Activated CD4-positive, alpha-beta T cell treated with anti-CD3 and anti-CD28 coated beads for 4 hours (primary cell): ENCODE measurements at places on chromosomes 7 and 10.

DNA sequence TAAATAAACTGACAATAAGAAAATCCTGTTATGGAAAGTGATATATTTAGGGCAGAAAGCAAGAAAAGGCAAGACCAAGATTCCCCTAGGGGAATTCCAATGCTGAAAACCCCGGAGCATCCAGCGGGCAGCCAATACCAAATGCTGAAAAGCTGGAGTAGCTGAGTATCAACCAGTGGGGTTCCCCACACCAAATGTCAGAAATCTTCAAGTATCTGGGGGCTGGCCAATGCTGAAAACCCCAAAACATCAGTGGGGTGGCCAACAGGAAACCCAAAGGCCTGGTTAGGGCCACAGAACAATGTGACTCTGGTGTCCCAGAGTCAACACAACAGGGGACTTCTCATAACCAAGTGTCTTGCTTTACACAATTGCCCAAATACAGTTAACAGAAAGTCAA, 271.8 kb upstream of the CACNA2D1 start:
- no peak for DNase-seq

GRCh38 chr10:88386204-88386788, 196.8 kb downstream of the RNLS start:
- DNase-seq, result no peak

DNA sequence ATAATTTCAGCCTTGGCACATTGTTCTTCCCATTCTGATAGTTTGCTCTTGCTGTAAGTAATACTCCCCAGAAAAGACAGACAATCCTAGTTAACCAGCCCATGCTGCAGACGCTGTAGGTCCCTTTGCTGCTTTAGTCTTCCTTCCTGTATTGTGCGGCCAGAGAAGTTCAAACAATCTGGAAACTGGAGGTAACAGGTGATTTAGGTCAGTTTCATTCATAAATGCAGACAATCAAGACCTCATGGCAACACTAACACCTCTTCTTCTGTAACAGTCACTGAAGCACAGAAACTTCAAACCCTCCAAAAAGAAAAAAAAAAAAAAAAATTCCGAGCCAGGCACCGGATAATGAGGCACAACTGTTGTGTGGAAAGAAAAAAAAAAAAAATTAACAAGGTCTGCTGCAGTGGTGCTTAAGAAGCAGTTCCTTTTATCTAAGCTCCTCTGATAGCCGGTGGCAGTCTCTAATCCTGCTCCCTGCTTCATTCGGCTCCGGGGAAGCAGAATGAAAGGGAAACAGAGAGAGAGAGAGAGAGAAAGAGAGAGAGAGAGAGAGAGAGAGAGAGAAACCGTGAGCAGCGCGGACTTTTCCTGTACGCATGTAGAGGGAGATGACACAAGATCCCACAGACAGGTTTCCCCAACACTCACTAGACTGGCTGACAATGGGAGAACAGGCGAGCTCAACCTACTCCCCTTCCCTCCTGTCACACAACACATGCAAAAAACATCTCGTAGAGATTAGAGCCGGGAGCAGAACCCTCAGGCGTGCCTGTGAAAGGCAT, at the start of gene SEMA3A:
TSS of gene SEMA3A (minus strand) at position 306 of the 788 bp plus-strand sequence. CDS start at position 103, 203 bp downstream.
- DNase-seq, result peak; percentile 2

DNA sequence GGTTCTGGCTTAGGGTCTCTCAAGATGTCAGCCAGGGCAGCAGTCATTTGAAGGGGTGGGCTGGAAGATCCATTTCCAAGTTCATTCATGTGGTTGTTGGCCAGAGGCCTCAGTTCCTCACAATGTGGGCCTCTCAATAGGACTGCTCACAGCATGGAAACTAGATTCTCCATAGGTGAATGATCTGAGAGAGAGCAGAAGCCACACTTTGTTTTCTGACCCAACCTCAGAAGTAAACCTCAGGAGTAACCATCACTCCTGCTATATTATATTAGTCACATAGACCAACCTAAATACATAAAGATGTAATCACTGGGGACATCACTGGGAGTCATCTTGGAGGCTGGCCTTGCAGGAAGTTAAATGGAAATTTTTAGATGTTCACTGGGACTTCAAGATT, 42.2 kb downstream of the GBF1 start:
- DNase-seq, result no peak

- DNase-seq, result no peak
Observed at GRCh38 chr10:130642926-130643325, 506.7 kb downstream of the GLRX3 start.

DNA sequence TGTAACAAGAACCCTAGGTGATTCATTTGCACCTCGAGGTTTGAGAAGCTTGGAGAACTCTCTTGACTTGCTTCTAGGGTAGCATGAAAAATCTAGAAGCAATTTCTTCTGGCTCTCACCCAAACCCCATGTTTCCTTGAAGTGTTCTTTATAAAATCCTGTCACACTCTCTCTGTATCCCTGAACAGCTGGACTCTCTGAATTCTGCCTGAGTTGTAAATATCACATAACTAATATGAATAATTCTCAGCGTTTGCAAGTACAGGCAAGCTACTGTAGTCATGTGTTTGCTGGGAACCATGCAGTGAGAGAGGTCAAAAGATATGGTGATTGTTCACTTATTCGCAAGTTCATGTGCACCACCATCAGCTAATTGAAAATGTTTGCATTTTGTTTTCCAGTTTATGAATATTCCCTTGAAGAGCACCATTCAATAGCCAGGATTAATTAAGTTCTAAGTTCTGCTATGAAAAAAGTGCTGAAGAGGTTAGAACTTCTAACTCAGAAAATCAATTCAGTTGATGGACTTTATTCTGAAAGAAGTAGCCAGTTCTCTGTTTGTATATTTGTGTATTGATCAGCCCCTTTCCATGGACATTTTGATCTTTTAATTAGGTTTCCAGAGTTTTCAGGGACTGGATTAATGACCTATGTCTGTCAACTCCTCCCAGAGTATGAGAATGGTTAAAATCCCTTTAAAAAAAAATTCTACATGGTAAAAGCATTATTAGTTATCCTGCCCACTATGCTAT, 243.0 kb downstream of the PLXDC2 start:
- no peak for DNase-seq

GRCh38 chr10:132418527-132419416, 21.8 kb downstream of the PWWP2B start:
- DNase-seq, result no peak

DNA sequence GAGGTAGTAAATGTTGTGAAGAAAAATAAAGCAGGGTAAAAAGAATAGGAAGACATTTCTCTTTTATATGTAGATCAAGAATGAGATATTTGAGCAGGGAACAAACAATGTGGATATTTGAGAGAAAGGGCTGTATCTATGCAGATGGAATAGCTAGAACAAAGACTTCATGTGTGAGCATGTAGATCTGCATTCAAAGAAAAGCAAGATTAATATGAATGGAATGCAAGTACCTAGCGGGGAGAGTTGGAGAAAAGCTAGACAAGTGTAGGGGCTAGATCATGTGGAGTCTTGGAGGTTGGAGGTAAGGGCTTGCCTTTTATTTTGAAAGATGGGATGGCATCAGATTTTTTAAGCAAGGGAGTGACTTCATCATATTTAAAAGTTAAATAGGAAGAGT, 27.1 kb downstream of the SHOC2 start:
- DNase-seq, result no peak

GRCh38 chr7:155337946-155338631, 40.4 kb downstream of the INSIG1 start:
- no peak for DNase-seq

DNA sequence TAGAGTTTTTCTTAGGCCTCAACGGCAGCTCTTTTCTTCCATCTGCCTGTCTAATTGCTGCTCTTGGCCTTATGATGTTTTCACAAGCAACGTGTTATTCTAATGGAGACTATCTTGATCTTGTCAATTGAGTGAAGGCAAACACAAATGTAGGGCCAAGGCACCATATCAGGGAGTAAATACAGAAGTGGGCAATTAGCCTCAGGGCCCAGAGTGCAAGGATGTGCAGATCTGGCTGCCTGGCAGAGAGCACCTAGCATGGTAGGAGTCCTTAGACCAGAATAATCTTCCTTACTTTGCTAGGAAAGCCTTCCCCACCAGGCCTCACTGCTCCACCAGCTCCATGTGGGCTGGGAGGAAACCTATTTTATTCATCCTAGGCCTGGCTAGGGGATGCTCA, 590.9 kb downstream of the LRMDA start:
- DNase-seq, result no peak

GRCh38 chr7:150434240-150434639, 16.2 kb upstream of the GIMAP8 start:
- DNase-seq, result no peak

GRCh38 chr7:25795824-25796235, 356.2 kb upstream of the NFE2L3 start:
- DNase-seq, result no peak

DNA sequence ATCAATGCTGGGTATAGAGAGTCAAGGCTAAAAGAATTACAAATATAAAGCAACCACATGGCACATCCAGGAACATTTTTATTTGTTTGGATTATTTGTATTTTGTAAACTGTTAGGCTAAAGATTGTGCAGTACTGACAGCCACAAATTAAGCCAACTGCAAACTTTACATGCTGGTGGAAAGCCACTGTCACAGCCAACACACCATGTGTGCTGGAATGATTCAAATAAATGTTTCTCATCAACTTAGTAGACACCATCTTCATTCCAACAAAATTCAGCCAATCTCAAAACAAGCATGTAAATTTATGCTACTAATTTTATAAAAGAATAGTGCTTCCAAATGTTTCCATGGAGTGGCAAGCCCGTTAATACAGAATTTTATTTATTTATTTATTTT, 211.8 kb downstream of the ELMO1 start:
- no peak for DNase-seq

DNA sequence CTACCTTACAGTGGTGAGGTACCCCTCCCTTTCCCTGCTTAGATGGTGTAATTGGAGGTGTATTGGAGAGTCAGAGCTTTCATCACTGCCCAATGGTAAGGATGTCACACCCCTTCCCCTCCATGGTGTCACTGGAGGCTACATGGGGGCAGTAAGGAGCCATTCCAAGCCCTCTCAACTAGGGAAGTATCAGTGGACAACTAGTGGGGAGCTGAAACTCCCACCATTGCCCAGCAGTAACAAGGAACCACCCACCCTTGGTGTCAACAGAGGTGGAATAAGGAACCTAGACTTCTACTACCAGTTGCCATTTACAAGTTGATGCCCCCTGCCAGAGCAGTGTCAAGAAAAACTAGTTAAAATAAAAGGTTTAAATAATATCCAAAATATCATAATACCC, 2.8 kb upstream of the HIBADH start:
- no peak for DNase-seq

GRCh38 chr10:75599875-75600648, 168.6 kb downstream of the LRMDA start:
- no peak for DNase-seq

- DNase-seq, result no peak
Observed at GRCh38 chr10:59047180-59047579, 129.3 kb upstream of the PHYHIPL start.

- DNase-seq, result no peak
Observed at GRCh38 chr10:47403446-47404318, 19.6 kb upstream of the ZNF488 start.

DNA sequence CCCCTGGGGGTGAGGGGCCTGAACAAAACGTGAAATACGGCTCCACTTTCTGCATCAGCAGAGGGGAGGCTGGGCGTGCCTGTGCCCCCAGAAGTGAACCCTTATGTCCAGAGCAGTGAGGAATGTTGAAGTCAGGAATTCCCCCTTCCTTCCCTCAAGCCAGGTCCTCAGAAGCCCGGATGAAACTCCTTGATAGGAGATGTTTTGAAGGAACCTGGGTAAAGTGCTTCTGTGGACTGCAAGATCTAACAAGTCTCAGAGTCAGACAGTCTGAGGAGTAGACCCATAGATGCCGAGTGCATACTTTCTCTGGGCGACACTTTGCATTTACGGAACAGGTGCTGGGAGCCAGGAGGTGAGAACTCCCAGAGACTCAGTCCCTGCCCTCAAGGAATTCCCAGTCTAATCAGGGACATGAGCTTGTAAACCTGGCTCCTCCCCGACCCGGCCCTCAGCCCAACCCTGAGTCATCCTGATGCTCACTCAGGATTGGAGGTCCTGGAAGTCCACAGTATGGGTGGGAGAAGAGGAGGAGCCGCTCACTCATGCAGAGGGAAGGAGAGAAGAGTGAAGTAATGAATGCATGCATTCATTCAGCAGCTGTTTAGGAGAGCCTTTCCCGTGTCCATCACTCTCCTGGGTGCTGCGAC, 179.5 kb upstream of the ITGB1 start:
- no peak for DNase-seq

DNA sequence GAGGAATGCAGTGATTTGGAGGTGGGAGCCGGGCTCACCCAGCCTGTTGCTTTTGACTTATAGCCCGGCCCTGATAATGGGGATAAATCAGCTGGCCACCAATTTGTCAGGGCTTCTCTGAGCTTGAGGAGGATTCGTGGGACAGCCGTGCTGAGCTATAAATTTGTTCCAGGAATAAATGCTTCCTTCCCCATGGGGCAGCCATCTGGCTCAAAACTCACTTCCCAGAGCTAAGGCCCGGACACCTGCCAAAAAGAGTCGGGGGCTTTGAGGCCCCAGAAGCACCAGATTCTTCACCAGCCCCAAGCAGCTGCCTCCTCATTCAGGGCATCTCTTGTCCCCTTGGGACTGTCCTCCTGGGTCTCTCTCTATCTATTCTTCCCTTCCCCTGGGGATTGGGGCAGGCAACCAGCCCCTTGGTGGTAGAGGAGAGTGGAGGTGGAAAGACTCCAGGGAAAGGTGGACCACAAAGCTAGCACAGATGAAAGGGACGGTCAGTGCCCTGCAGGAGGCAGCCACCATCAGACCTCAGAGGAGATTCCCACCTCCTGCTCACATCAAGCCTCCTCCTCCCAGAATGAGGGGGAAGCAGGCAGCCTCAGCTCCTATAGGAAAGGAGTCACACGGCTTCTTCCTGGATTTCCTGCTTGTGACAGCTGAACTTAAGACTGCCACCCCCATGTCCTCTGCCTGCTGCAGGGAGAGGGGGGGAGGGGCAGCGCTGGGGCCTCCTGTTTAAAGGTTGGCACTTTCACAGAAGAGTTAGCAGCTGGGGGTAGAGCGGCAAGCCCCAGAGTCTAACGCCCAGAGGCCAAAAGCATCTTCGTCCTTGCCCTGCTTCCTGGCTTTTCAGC, 44.2 kb upstream of the LRRC4 start:
- no peak for DNase-seq

DNA sequence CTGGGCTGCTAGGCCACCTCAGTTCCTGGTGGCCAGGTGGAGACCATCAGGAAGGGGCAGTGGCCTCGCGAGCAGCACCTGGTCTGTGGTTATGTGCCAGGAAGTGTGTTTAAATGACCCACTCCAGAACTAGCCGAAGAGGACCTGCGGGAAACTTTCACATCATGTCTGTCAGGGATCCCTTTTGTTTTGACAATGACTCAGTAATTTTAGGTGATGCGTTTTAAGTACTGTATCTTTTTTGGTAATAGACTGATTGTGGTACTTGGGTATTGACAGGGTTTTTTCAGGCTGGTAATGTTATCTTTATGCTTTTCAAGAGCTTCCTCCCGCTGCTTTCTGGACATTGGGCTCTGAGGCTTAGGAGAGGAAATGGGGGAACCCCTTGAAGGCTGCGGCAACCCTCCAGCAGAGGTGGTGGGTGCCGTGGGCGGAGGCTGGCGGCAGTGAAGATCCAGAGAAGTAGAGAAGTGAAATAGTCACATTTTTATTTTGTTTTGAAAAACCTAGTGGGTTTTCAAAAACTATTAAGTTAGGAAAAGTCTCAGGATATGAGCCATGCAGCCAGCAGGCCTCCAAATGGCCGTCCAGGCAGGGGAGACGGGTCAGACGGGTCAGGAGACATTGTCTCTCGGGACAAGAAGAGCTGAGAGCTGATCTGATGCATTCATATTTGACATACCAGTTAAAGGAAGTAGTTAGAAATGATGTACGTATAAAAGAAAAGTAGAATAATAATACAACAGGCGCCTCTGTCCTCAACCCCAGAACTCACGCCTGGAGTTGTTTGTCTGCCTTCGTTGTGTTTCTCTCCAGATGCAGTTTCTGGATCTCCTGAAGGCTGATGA, 27.7 kb downstream of the PPP2R2D start:
- DNase-seq, result peak; percentile 38
